ENCODE measurements at places on chromosomes 4 and X.

DNA sequence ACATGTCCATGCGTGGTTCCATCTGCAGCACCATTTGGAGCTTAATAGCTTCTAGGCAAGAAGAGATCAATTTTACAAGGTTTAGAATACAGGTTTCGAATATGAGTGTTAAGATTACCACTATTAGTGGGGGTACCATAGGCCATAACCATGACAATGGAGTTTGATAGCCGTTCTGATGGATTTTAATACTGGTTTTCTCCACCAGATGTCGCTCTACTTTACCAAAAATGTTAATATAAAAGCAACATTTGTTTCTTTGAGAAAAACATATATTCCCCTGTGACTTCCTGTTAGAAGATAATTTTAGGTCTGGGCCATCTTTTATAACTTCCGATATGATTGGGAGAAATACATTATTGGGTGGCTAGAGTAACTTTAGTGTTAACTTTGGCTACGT, 499.7 kb upstream of the POU3F4 start:
- no peak for DNase-seq

DNA sequence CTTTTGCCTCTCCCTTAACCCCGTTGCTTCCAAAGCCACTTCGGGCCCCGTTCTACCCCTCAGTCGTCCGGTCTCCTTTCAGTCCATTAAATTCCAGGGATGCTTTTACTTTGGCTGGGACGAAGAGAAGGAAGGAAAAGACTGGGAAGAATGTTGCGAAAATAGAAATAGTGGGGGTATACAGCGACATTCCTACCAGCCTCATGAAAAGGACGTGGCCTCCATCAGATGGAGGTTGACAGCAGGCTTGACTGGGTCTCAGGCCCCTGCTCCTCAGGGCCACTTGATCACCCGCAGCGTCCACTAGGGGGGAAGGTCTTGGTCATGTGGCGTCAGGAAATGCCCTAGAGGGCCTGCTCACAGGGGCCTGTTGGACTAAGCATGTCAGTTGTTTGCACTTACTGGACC, 657 bp upstream of the ANKRD50 start:
- DNase-seq: peak; percentile 64

- peak; percentile 43 for DNase-seq
Measured at GRCh38 chrX:154490021-154490413, 412 bp downstream of the SLC10A3 start.

DNA sequence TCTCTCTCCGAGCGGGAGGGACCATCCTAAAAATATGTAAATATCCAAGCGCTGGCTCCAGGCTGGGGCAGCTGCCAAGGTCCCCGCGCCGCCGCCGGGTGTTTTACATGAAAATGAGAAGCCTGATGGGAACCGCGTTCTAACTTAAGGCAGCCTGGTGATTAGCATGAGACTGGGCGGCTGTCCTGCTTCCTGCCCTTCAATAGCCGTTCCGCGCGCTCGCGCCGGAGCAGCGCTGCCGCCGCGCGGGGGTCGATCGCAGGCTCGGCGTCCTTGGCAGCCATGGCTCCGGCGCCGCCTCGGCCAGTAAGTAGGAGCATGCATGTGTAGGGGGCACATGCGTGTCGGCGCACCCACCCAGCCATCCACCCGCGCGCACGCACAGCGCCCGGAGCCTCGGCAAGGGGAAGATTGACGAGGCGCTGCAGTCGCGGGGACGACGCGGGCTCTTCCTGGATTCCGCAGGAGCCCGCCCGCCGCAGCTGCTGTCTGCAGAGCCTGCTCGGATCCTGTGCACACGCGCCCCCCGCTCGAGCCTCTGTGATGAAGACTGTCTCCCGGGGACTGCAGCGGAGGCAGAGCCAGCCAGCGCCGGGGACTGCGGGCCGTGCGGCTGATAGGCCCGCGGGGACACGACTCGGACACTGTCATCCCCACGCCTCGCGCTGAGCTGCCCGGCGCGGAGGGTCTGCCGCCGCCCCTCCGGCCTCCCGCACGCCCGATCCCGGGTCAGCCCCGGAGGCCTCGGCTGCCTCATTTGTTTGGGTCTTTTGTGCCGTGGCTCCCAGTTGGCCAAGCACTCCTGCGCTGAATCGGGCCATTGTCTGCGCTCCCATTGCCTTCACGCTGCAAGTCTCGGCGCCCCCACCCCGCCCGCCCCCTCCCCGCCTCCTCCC, 734 bp downstream of the STOX2 start:
- DNase-seq: peak; percentile 24

- DNase-seq: no peak
Measured at GRCh38 chrX:142593361-142593862, 388.3 kb upstream of the MAGEC2 start.
